Tibial artery (tissue), 4 donors: ENCODE measurements at places on chromosomes 4 and X.

GRCh38 chrX:124208660-124209059 is 123.8 kb upstream of the TEX13D start:
- no peak overlapping the region for H3K27ac ChIP-seq
- no peak for DNase-seq

- H3K36me3 ChIP-seq: no peaks in the 10 kb centered on the region
- no peak overlapping the region for H3K27ac ChIP-seq
- H3K4me1 ChIP-seq: no peaks in the 10 kb centered on the region
- DNase-seq: no peak
- H3K27me3 ChIP-seq: no peaks in the 10 kb centered on the region
- no peak overlapping the region for H3K4me3 ChIP-seq
Measured at GRCh38 chr4:54497947-54498346, 159.8 kb upstream of the KIT start.

- H3K4me1 ChIP-seq: no peaks in the 10 kb centered on the region
- no peaks in the 10 kb centered on the region for H3K36me3 ChIP-seq
- H3K27me3 ChIP-seq: no peaks in the 10 kb centered on the region
Measured at GRCh38 chr4:100386270-100386669, 131.6 kb downstream of the EMCN start.

GRCh38 chr4:100288161-100288560 is 97.9 kb upstream of the DDIT4L start:
- H3K36me3 ChIP-seq: no peaks in the 10 kb centered on the region
- no peak overlapping the region for H3K27ac ChIP-seq
- no peak for DNase-seq
- no peaks in the 10 kb centered on the region for H3K27me3 ChIP-seq
- no peaks in the 10 kb centered on the region for H3K4me1 ChIP-seq

- H3K27me3 ChIP-seq: no peaks in the 10 kb centered on the region
- H3K27ac ChIP-seq: no peak overlapping the region
- H3K4me3 ChIP-seq: no peak overlapping the region
- H3K36me3 ChIP-seq: no peaks in the 10 kb centered on the region
- no peak for DNase-seq
Measured at GRCh38 chr4:169927280-169927679, 98.9 kb downstream of the MFAP3L start.

DNA sequence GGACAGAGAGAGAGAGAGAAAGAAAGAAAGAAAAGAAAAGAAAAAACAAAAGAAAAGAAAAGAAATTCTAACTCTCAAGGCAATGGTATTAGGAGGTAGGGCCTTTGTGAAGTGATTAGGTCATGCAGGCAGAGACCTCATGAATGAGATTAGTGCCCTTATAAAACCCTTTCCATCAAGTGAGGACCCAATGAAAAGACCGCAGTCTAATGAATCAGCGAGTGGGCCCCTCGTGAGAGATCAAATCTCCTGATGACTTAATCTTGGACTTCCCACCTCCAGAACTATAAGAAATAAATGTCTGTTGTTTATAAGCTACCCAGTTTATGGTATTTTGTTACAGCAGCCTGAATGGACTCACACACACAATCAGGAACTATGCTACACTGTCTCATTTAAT is 16.9 kb downstream of the AASDH start:
- peaks cover 17% of the 10 kb centered on the region for H3K36me3 ChIP-seq
- no peak for DNase-seq
- H3K27me3 ChIP-seq: no peaks in the 10 kb centered on the region
- H3K4me3 ChIP-seq: no peak overlapping the region
- H3K27ac ChIP-seq: no peak overlapping the region

DNA sequence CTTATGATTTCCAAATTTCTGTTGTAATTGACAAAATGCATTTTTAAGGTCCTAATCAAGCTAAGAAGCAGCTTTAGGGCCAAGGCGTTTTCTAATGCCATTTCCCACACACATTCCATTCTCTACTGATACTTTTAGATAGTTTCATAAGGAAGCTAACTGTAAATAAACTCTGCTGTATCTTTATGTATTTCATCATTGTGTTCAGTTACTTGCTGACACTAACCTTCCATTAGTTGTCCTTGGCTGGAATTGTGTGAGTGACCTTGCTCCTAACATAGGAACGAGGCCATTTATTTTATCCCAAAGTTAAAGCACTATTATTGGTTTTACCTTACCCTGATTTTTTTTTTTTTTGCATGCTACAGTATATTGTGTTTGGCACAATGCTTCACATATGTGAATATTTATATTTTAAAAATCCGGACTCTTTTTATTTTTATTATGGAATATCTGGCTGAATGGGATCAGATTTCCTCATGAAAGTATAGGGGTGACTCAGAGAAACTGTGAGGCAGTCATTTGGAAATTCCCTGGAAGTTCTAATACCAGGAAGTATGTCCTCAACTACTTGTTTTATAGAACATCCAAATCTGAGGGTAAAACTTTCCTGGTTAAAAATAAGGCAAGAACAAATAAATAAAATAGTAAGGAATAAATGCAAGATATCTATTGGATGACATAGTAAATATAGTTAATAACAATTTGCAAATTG is 62.7 kb upstream of the SORBS2 start:
- H3K27ac ChIP-seq: no peak overlapping the region
- H3K36me3 ChIP-seq: no peaks in the 10 kb centered on the region
- H3K4me3 ChIP-seq: no peak overlapping the region

DNA sequence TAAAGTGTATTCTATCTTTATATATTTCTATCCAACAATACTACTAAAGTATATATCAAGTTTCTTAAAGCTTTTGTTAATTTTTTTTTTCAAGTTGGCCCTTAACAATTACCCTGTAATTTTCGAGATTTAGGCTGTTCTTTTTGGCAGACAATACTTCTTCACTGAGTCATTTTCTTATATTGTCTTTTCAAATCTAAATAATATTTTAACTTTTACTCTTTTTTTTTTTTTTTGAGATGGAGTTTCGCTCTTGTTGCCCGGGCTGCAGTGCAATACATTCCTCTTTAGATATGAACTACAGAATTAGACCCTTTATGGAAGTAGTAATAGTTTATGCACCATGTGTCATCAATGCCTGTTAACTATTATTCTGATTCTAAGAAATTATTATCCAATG is 120.7 kb downstream of the GLRA3 start:
- H3K4me1 ChIP-seq: peaks cover 11% of the 10 kb centered on the region
- H3K36me3 ChIP-seq: no peaks in the 10 kb centered on the region
- H3K27me3 ChIP-seq: no peaks in the 10 kb centered on the region
- H3K27ac ChIP-seq: no peak overlapping the region

DNA sequence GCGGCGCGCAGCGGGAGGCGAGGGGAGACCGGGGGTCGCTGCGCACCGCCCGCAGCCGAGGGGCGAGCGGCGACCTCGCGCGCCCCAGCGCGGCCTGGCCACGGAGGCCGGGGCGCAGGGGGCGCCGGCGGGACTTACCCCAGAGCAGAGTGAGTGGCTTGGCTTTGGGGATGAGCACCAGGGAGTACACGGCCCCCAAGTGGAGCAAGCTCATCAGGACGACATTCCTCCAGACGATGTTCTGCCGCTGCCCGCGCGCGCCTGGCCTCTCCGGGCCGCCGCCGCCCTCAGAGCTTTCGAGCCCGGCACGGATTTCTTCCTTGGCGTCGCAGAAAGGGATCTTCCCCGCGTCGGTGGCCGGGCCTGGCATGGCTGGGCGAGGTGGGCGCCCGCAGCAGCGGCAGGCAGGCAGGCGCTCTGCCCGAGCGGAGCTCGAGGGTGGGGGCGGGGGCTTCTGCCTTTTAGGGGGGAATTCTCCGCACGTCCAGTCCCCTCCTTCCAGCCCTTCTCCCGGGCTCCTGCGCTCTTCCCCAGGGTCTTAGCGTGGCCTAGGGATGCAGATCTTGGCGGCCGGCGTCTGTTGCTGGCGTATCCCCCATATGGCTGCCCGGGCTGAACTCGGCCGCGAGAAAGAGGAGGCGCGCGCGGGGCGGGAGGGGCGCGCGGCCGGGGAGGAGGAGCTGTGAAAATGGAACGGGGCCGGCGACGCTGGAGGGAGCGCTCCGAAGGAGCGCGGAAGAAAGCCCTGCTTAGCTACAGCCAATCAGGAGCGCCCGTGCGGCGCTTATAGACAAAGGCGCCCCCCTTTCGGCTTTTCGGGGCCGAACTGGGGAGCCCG is at the start of gene SCD5:
Gene SCD5, minus strand, starts transcription at position 629 of the 838 bp plus-strand sequence. Its CDS starts 259 bp downstream, at position 370.
- H3K27ac ChIP-seq: peak within 1 kb of the TSS; percentile 56
- H3K36me3 ChIP-seq: no peaks in the 10 kb centered on the region
- peak; percentile 75 for DNase-seq
- H3K4me3 ChIP-seq: peak within 1 kb of the TSS; percentile 89
- H3K4me1 ChIP-seq: peaks cover 14% of the 10 kb centered on the region

- no peak overlapping the region for H3K27ac ChIP-seq
- H3K4me3 ChIP-seq: no peak overlapping the region
- no peaks in the 10 kb centered on the region for H3K27me3 ChIP-seq
- H3K4me1 ChIP-seq: no peaks in the 10 kb centered on the region
Measured at GRCh38 chr4:4971796-4972195, 47.5 kb downstream of the CYTL1 start.

DNA sequence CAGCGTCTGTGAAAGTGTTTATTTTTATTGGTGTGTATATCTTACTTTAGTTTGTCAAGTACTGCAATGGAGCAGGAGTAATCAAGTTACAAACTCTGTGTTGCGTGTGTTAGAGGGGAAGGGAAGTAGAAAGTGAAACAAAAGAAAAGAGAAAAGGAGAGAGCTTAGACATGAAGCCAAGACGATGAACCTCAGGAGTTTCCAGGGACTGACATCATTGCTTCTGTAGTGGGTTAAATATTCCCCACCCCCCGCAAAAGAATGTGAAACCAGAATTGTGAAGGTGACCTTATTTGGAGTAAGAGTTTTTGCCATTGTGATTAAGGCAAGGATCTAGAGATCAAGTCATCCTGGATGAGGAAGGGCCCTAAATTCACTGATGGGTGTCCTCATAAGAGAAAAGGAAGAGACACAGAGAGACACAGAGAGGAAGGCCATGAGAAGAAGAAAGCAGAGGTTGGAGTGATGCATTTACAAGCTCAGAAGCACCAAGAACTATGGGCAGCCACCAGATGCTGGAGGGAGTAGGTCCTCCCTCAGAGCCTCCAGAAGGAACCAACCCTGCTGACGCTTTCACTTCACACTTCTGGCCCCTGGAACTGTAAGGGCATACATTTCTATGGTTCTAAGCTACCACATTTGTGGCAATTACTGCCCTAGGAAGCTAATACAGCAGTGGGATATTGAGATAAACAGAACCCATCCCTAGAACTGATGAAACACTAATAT is 173.6 kb upstream of the SFRP2 start:
- no peaks in the 10 kb centered on the region for H3K4me1 ChIP-seq
- H3K27ac ChIP-seq: no peak overlapping the region
- H3K36me3 ChIP-seq: no peaks in the 10 kb centered on the region
- H3K27me3 ChIP-seq: no peaks in the 10 kb centered on the region
- no peak overlapping the region for H3K4me3 ChIP-seq

DNA sequence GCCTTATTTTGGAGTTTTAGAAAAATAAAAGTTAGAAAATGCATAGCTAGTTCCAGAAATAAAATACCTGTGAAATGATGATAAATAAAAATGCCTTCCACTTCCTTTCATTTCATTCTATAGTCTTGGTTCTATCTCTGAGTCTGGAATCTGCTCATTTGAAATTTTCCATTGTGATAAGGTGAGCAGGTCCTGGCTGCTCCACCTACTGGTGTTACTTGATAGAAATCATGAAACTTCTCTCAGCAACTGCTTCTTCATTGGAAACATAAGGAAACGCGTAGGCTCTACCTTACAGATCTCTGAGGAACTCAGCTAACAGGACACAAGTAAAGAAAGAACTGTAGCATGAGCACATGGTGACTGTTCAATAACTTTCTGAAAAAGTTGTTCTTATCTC is 141.8 kb downstream of the DCHS2 start:
- H3K4me1 ChIP-seq: no peaks in the 10 kb centered on the region
- H3K4me3 ChIP-seq: no peak overlapping the region
- no peak for DNase-seq
- H3K27me3 ChIP-seq: no peaks in the 10 kb centered on the region

DNA sequence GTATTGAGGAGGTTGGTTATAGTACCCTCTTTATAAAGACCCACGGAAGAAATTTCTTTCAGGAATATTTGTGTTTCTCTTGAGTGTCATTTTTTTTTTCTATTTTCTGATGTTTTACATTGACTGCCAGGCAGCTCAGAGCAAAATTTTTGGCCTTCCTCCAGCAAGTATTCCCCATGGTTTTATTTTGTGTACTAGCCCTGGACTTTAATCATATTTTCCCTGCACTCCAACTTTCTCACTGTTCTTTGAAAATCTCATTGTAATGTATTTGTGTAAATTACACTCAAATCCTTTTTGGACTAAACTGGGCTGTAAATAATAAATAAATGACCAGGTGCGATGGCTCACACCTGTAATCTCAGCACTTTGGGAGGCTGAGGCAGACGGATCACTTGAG is 45.6 kb upstream of the USP46 start:
- DNase-seq: no peak
- no peaks in the 10 kb centered on the region for H3K4me1 ChIP-seq
- H3K4me3 ChIP-seq: no peak overlapping the region

DNA sequence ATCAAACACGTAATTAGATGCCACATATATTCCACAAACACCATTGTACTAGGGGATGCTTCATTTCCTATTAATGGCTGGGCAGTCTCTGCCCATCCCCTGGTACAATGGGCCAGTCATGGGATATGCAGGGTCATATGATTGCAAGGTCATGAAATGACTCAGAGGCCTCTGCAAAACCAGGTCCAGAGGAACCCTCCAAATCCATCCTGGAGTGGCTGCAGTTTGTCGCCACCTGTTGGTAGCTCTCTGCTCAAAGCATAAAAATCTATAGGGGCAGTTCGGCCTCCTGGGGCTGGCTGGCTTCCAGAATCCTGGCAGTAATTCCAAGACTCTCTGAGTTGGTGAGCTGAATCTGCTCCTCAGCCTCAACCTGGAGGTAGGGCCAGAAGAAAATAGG is 22.9 kb upstream of the PUDP start:
- H3K4me1 ChIP-seq: no peaks in the 10 kb centered on the region
- H3K27me3 ChIP-seq: no peaks in the 10 kb centered on the region
- no peak for DNase-seq
- no peaks in the 10 kb centered on the region for H3K36me3 ChIP-seq
- no peak overlapping the region for H3K4me3 ChIP-seq
